ENCODE measurements at places on chromosomes 16 and 17.

DNA sequence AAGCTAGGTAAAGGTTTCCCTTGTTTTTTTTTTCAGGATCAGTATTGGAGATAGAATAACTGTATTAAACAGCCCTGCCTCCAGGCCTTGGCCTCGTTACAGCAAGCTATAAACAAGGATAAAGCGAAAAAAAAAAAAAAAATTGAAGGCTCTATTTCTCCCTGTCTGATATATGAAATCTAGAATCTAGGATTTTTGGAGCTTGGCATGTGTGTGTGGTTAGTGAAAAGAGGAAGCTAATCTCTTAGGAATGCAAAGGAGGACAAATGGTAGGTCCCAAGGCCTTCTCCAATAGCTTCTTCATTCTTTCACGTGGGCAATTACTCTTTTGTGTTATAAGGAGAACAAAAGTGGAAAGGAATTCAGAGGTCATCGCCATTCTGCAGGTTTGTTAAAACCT, 470.3 kb downstream of the TMEM114 start:
- no peak for DNase-seq

DNA sequence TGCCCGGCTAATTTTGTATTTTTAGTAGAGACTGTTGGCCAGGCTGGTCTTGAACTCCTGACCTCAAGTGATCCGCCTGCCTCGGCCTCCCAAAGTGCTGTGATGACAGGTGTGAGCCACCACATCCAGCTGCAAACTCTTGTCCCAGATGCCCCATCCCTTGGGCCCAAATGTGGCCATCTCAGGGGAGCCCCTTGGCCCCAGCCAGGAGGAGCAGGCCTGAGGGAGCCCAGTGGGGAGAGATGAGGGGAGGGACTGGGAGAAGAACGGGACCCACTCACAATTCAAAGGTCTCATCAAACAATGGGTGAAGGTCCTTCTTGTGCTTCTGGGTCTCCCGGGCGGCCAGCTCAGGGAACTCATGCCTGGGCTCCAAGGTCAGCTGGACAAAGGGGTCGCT, 14.5 kb downstream of the UNC13D start:
- no peak for DNase-seq

DNA sequence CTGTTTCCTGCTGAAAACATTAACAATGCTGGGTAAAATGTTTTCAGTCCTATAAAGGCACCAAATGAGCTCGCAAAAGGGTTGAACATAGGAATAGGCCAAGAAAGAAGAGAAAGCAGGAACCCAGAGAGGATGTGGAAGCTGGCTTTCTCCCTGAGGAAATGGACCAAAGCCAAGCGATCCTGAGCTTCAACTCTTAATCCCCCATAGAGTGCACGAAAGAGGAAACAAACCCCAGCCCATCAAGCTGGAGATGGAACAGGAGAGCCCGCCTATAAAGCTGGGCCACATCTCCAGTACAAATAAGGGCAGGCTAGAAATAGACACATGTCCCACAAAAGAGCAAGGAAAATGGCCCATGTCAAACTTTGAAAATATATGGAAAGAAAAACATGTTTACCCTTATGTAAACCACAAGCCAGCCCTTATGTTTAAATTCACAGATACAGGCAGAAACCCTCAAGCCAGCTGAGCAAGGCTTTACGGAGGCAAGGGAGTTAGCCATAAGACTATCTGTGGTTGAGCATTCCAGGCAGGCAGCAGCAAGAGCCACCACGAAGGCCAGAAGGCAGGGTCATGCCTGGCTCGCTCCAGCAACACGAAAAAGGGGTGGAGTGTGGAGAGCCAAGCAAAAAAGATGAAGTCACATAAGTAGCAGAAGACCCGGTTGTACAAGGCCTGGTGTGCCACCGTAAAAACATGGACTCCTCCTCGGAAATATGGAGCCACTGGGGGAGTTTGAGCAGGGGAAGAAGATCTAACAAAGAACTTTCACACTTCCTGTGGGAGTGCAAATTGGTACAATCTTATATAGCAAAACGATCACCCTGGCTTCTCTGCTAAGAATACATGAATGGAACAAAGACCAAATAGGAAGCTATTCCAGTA, 27.8 kb downstream of the COPRS start:
- DNase-seq: no peak

GRCh38 chr17:79296243-79296642, 221.6 kb downstream of the ENGASE start:
- no peak for DNase-seq

DNA sequence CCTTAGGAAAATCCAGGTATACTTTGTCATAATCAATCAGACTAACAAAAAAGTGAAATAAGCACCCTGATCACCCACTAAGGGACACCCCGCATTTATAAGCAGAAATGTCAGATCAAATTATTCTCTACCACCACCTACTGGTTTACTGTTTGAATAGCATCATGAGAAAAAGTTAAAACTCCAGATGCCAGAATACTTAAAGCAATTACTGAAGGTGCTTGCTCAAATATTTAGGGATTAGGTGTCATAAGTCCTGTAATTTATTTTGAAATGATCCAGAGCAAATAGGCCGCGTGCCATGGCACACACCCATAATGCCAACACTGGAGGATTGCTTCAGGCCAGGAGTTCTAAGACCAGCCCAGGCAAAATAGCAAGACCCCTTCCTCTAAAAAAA, 2.3 kb downstream of the TOP2A start:
- no peak for DNase-seq

GRCh38 chr16:14284371-14284770, 213.3 kb downstream of the MRTFB start:
- no peak for DNase-seq

- DNase-seq: no peak
Measured at GRCh38 chr17:59292174-59292523, 39.3 kb upstream of the YPEL2 start.
